ENCODE measurements at places on chromosomes 7 and 10. TPM values are rescaled to one million over a fixed set of nuclear protein-coding genes. Genes with fewer than 3 reads are reported as not detected.

ZNF138 gene
- polyA plus RNA-seq: 20.4 TPM

HOXA13 gene
- not detected for polyA plus RNA-seq

ZNF488 gene
- polyA plus RNA-seq: 39.6 TPM

AEBP1 gene
- polyA plus RNA-seq: 83.2 TPM

TAX1BP1 gene
- polyA plus RNA-seq: 115 TPM

PKD2L1 gene
- 0.81 TPM for polyA plus RNA-seq

VCL gene
- 47.8 TPM for polyA plus RNA-seq

C10orf53 gene
- polyA plus RNA-seq: not detected

FAM25A gene
- polyA plus RNA-seq: not detected

CFAP58 gene
- 1.1 TPM for polyA plus RNA-seq

EPO gene
- 0.44 TPM for polyA plus RNA-seq

SPACDR gene
- 6.5 TPM for polyA plus RNA-seq

IL6 gene
- polyA plus RNA-seq: 0.41 TPM

MRC1 gene
- polyA plus RNA-seq: 2.4 TPM

CD36 gene
- polyA plus RNA-seq: 56.0 TPM

ZYX gene
- 169 TPM for polyA plus RNA-seq

UPK3B gene
- polyA plus RNA-seq: 0.25 TPM

SMO gene
- 27.9 TPM for polyA plus RNA-seq

OPN1SW gene
- 2.0 TPM for polyA plus RNA-seq

BMPER gene
- 31.9 TPM for polyA plus RNA-seq

OPALIN gene
- polyA plus RNA-seq: 0.79 TPM

ODAD2 gene
- 7.0 TPM for polyA plus RNA-seq

CNPY1 gene
- 0.41 TPM for polyA plus RNA-seq

WNT2 gene
- polyA plus RNA-seq: 0.60 TPM

PAPOLB gene
- 0.20 TPM for polyA plus RNA-seq

Measured in spinal cord (tissue), 10 donors.